NCI-H2107 (cell line): ENCODE measurements at places on chromosomes 11 and 22.

DNA sequence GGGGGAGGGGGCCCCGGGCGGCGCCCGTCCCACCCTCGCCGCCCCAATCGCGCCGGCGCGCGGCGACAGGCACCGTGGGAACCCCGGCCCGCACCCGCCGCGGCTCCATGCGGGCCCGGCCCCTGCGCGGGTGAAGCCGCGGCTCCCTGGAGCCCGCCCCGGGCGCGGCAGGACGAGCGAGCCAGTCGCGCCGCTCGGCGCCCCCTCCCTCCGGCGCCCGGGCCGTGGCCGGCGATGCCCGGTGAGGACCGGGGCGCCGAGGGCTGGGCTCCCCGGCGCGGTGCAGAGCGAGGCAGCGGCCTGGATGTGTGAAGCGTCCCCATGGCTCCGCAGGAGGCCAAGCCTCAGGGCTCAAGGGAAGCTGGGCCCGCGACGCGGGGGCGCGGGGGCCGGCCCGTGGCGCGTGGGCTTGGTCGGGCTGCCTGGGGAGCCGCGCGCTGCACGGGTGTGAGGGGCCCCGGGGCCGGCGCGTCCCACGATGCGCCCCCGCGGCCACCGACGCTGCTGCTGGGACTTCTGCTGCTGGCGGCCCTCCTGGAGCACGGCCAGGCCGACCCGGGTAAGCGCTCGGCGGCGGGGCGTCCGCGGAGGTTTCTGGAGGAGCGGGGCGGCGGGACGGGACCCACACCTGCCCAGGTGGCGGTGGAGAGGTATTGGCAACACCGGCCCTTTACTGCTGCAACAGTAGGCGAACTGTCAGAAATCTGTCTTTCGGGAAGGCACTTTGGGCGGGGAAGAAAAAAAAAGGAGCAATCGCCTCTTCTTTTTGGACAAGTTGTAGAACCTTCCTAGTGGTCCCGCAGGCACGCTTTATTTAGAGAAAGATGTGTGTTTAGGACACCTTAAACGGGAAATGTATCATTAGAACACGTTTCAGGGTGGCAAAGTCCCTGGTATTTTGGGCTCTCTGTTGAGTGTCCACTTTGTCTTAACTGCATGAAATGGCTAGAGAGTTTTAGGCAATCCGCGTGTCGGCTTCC lies 119.4 kb downstream of the HIPK3 start:
- no peak for DNase-seq

- DNase-seq = no peak
These were observed 23.8 kb downstream of the LRRC10B start for GRCh38 chr11:61532134-61533038.

- DNase-seq = no peak
These were observed 4.1 kb upstream of the MAPK11 start for GRCh38 chr22:50274311-50274710.

DNA sequence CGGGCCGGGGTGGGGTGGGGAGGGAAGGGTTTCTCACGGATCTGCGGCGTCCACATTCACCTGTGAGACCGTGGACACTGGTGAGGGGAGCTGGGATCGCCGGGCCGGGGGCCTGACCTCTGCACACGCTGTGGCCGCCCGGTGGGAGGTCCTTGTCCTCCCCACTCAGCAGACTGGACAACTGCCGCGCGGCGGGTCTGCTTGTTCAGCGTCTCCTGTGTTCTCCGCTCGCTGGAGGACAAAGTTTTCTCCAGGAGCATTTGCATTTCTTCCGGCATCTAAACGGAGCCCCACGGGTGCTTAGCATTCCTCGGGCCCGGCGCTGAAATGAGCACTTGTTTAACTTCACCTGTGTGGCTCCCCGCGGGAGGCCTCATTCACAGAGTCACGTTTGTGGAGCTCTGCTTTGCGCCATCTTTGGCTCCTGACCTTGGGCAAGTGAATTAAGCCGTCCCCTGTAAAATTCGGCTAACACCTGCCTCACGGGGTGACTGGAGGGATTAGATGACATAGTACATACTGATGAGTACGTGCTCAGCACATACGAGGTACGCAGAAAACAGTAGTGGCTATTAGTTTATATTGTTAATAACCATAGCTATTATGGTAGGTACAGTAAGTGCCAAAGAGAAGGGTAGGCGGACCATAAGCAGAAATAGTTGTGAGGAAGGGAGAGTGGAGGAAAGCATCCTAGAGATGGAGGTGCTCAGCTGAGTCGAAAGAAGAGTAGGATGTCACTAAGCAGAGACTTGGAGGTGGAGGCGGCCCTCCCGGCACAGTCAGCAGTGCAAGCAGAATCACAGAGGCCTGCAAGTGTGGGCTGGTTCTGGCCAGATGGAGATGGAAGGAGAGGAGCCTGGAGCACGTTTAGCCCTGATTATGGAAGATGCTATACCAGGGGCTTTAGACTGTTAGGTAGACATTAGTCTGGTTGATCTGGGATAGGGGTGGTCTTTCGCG lies 885 bp downstream of the TRMU start:
- no peak for DNase-seq

DNA sequence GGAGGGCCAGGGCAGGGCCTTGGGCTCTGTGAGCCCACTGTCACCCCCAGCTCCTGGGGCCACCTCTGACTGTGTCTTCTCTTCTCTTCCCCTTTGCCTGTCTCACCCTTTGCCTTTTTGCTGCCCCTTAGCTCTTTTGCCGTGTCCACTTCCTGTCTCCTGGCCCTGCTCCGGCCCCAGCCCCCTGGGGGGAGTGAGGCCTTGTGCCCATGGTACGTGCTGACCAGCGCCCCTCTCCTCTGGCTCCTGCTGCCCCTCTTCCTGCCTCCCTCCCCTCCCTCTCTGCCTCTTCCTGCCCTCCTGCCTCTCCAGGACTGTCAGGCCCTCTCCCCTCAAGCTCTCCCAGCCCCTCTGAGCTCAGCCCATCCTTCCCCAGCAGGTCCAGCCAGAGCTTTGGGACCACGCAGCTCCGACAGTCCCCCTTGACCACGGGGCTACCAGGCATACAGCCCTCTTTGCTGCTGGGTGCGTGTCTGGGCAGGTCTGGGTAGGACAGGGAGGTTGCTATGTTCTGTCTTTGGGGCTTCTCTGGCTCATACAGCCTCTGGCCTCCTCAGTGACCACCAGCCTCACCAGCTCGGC lies 11.7 kb downstream of the TMEM258 start:
- DNase-seq = no peak

DNA sequence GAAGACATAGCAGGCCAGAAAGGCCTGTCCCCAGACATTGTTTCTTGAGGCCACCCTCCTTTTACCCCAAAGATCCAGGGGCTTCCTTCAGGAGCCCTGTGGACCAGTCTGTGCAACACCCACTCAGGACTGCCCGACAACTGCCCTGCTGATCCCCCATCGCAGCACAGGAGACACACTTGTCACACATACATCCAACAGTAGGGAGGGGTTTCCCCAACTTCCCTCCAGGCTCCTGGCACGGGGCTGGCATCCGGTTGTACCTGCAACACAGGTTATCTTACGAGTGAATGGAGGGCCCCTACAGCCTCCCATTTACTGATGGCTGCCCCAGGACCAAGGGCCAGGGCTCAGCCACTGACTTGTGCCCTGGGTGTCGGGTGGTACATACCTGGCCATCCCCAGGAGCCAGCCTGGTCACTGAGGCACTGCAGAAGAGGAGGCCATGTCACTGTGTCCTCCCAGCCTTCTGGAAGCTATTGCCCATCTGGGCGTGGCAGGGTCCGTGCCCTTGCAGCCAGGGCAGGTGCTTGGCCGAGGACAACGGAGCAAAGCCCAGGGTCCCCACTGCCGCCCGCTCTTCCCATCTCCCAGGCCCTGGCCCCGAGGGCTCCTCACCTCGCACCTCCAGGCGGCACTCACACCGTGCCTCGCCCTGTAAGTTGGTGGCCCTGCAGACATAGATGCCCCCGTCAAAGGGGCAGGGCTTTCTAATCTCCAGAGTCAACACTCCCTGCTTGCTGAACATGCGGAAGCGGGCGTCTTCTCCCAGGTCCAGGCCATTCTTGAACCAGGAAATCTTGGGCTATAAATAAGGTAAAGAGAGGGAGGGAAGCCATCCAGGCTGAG lies 20.8 kb downstream of the MYBPC3 start:
- DNase-seq = no peak

DNA sequence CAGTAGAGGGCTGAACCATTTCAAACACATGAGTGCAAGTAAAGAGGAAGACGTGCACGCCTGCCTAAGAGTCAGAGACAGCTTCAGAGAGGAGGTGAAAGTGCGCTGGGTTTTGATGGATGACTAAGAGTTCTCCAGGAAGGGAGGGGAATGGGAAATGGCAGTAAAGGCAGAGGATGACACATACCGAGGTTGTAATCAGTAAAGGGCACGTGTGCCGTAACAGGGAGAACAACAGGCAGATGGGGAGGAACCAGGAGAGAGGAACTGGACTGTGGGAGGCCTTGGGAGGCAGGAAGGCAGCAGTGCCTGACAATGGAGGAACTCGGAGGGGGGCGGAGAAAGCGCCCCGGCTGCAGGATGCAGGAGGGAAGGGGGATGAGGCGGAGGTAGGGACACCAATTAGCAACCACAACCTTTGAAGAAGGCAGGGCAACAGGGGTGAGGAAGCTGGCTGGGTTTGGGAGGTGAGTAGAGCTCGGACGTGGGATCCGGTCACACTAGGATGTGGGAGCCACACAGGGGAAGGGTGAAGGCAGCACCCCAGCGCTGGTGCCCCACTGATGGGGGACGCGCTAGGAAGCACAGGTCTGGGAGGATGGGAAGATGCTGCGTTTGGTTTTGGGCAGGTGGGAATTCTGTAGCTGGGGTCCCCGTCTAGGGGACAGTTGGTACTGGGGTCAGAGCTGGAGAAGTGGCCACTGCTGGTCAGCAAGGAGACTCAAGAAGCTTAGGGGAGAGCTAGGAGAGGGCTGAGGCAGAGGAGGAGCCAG lies 67.4 kb downstream of the SCUBE1 start:
- no peak for DNase-seq

GRCh38 chr11:103170865-103171264 lies 61.6 kb downstream of the DYNC2H1 start:
- DNase-seq = no peak

DNA sequence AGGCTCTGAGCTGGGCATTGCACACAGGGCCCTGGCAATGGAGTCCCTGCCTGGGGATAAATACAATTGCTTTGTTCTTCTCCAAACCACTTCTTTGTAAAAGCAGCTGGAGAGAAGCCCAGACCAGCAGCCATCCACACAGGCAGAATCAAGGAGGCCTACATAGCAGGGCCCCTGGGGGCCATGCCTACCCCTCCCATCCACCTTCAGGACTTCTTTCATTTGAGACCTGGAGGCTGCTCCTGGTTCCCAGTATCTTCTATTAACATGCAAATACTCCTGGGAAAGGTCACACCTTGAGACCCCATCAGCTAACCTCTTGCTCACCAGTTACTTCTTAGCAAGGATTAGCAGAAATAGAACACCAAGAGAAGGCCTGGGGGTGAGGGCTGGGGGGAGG lies 511.1 kb downstream of the SOX6 start:
- no peak for DNase-seq

- DNase-seq = peak; percentile 49
These were observed 439 bp downstream of the LMO1 start for GRCh38 chr11:8263109-8263768.

DNA sequence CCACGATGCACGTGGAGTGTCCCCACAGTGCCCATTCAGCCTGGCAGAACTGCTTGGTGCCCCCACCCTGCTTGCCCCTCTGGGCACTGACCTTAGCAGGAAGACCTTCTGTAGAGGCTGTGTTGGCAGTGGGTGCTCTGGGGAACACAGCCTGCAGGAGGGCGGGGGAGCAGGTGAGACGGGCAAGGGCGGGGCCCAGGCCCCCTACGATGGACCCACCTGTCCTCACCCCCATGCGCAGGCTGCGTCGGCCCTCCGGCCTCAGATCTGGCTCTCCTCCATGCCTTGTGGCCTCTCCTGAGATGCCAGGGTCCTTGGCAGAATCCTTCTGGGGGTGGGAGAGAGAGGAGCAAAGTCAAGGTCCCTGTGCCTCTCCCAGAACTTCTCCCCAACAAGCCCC lies 10.9 kb downstream of the CDC42BPG start:
- DNase-seq = no peak

DNA sequence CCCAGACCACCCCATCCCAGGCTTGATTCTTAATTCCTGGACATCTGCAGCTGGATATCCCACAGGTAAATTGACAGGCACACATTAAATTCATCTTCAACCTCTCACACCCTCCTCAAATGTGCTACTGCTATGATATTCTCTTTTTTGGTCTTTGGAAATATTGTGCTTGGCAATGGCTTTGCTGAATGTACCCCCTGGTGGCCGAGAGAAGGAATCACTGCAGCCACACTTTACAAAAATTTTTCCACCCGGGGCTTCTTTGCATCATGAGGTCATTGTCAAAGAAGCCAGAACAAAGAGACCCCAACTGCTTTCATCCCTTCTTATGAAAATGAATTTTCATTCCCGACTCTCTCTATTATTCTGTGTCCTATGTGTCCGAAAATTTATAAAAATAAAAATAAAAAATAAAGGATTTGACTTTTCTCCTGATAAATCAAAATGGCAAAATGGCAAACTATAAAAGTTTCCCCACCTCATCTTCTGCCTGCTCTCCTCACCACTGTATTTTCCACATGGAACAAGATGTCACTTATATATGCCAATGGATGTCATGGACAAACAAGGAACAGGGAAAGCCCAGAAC lies 15.0 kb upstream of the CYB5R2 start:
- no peak for DNase-seq

- no peak for DNase-seq
These were observed 11.8 kb downstream of the MUC2 start for GRCh38 chr11:1086171-1087102.

- no peak for DNase-seq
These were observed 97.7 kb upstream of the PARVA start for GRCh38 chr11:12279672-12280108.

- DNase-seq = no peak
These were observed 13.9 kb upstream of the CD82 start for GRCh38 chr11:44551456-44552139.

DNA sequence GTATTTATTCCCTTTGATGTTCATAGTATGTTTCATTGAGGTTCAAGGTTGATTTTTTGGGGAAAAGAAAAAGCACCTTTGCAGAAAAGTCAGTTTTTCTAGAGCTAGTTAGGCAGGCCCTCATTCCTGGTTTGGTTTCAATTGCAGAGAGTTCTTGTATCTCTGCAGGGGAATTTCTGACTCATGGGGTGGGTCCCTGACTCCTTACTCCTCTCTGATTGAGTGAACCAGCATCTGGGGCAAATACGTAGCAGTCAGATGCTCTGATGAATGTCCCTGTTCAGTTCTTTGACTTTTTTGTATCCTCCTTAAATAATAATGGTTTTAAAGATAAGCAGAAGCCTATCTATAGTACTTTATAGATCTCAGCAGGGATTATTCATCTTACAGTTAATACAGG lies 7.7 kb upstream of the NCR3LG1 start:
- no peak for DNase-seq

GRCh38 chr11:26227301-26227746 lies 104.6 kb upstream of the ANO3 start:
- no peak for DNase-seq

- DNase-seq = no peak
These were observed 145.9 kb downstream of the ELP4 start for GRCh38 chr11:31655483-31655882.

- no peak for DNase-seq
These were observed 11.5 kb upstream of the RPS3 start for GRCh38 chr11:75387736-75388294.

GRCh38 chr11:68818181-68818580 lies 23.5 kb downstream of the CPT1A start:
- no peak for DNase-seq

GRCh38 chr11:82753921-82754320 lies 20.3 kb upstream of the FAM181B start:
- DNase-seq = no peak
